Activated CD4-positive, alpha-beta T cell treated with anti-CD3 and anti-CD28 coated beads, Interleukin-2, amount 10 ng/mL, durations not matched to agents 7 days and 5 days (primary cell): ENCODE measurements at places on chromosomes 6 and 20. TPM values are rescaled to one million over a fixed set of nuclear protein-coding genes. Genes with fewer than 3 reads are reported as not detected.

FAM162B gene
- not detected for total RNA-seq

COL21A1 gene
- not detected for total RNA-seq

SNPH gene
- 8.4 TPM for total RNA-seq

SEMG1 gene
- not detected for total RNA-seq

GGTLC1 gene
- not detected for total RNA-seq

LCA5 gene
- 0.25 TPM for total RNA-seq

CD40 gene
- total RNA-seq: 1.5 TPM

SIRPB1 gene
- total RNA-seq: 4.5 TPM

C6orf132 gene
- not detected for total RNA-seq

RNF217 gene
- total RNA-seq: 1.1 TPM

TRDN gene
- total RNA-seq: not detected

C6orf58 gene
- not detected for total RNA-seq

MICB gene
- total RNA-seq: 54.2 TPM

DNA sequence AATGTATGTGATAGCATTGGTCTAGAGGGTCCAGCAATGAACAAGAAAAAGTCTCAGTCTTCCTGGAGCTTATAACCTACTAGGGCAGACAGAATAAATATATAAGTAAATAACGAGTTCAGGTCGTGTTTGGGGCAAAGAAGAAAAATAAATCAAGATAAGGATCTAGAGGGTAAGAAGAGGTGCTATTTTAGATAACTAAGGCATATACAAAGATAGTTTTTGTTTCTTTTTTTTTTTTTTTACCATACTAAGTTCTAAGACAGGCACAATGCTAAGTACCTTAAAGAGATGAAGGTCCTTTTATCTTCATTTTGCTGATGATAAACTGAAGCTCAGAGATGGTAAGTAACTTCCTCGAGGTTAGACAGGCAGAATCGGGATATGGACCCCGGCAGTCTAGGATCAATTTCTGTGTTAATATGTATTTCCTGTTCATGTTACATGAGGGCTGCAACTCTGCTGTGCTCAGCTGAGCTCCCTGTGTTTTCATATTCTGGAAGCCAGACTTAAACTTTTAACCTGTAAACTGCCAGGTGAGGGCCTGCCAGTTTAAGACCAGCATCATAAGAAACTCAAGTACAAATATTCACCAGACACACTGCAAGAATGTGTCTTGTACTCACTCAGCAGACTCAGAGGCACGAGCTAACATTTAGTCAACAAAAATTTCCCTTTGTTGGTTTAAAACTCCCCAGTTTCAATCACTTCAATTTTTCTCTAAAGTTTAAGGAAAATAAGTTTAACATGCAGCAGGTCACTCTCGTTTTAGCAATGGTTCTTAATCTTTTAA, 23.3 kb downstream of the SESN1 start:
- DNase-seq: no peak
- H3K4me3 ChIP-seq: peak overlapping the region; percentile 17
- peaks cover 19% of the 10 kb centered on the region for H3K4me1 ChIP-seq
- H3K27ac ChIP-seq: peak overlapping the region; percentile 48
- peaks cover 5% of the 10 kb centered on the region for H3K27me3 ChIP-seq
- H3K36me3 ChIP-seq: peaks cover 2% of the 10 kb centered on the region

- DNase-seq: no peak
- H3K36me3 ChIP-seq: no peaks in the 10 kb centered on the region
- H3K27me3 ChIP-seq: no peaks in the 10 kb centered on the region
Observed at GRCh38 chr6:69064226-69064625, 429.1 kb downstream of the ADGRB3 start.

- no peak for DNase-seq
- H3K27me3 ChIP-seq: no peaks in the 10 kb centered on the region
- H3K4me1 ChIP-seq: peaks cover 66% of the 10 kb centered on the region
- H3K36me3 ChIP-seq: peaks cover 22% of the 10 kb centered on the region
- H3K27ac ChIP-seq: no peak overlapping the region
Observed at GRCh38 chr6:30820193-30820592, 64.1 kb upstream of the DDR1 start.

DNA sequence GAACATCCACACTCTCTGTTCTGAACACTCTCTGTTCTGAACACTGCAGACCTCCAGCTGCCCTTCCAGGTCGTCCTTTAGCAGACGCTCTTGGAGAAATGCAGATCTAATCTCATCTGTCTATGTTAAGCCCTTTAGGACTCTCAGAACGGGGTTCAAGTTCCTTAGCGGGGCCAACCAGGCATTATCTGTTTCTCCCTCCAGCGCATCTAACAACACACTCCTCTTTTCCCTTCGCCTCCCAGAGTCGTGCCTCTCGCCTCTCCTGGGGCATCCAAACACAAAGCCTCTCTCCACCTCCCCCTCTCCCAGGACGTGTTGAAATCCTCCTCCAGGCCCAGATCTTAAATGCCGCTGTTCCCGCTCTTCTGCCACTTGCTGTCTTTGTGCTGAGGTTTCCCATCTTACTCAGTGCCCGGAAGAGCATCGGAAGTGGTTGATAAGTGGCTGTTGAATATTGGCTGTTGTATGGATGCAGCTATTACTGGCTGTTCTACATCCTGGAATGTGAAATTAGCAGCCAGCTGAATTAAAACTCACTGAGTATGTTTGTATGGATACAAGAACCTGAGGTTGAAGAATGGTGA, 108.4 kb upstream of the GGTLC1 start:
- no peak for DNase-seq
- no peak overlapping the region for H3K4me3 ChIP-seq
- H3K36me3 ChIP-seq: no peaks in the 10 kb centered on the region

GRCh38 chr6:40440053-40440452, 147.1 kb downstream of the LRFN2 start:
- no peak overlapping the region for H3K27ac ChIP-seq
- H3K36me3 ChIP-seq: no peaks in the 10 kb centered on the region
- peaks cover 22% of the 10 kb centered on the region for H3K4me1 ChIP-seq
- DNase-seq: no peak
- H3K4me3 ChIP-seq: no peak overlapping the region
- peaks cover 3% of the 10 kb centered on the region for H3K27me3 ChIP-seq

- no peak overlapping the region for H3K4me3 ChIP-seq
- no peaks in the 10 kb centered on the region for H3K27me3 ChIP-seq
- no peak for DNase-seq
- no peak overlapping the region for H3K27ac ChIP-seq
- no peaks in the 10 kb centered on the region for H3K4me1 ChIP-seq
Observed at GRCh38 chr6:140082867-140083297, 708.4 kb upstream of the CITED2 start.

DNA sequence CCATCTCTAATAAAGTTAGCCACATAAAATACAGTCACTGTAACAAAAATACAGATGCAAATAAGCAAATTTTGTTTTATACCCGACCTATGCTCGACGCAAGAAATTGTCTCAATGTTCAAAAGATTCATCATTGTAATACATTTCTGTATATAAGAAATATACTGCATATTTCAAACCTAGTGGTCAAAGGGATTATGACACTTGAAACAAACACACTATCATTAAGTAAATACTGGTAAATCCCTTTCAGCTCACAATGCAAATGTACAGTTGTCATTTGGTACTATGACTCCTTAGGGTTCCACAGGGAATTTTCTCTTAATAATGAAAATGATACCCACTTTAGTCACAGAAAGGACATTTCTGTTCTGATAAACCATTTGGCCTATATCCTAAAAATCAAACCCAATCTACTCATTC, 2.2 kb downstream of the HIVEP2 start:
- H3K4me3 ChIP-seq: peak overlapping the region; percentile 98
- peaks cover 7% of the 10 kb centered on the region for H3K36me3 ChIP-seq
- no peaks in the 10 kb centered on the region for H3K27me3 ChIP-seq
- no peak for DNase-seq
- peaks cover 56% of the 10 kb centered on the region for H3K4me1 ChIP-seq
- H3K27ac ChIP-seq: peak overlapping the region; percentile 99

- no peak overlapping the region for H3K4me3 ChIP-seq
- H3K36me3 ChIP-seq: no peaks in the 10 kb centered on the region
- no peak for DNase-seq
Observed at GRCh38 chr20:50286609-50287008, 96.0 kb downstream of the CEBPB start.

DNA sequence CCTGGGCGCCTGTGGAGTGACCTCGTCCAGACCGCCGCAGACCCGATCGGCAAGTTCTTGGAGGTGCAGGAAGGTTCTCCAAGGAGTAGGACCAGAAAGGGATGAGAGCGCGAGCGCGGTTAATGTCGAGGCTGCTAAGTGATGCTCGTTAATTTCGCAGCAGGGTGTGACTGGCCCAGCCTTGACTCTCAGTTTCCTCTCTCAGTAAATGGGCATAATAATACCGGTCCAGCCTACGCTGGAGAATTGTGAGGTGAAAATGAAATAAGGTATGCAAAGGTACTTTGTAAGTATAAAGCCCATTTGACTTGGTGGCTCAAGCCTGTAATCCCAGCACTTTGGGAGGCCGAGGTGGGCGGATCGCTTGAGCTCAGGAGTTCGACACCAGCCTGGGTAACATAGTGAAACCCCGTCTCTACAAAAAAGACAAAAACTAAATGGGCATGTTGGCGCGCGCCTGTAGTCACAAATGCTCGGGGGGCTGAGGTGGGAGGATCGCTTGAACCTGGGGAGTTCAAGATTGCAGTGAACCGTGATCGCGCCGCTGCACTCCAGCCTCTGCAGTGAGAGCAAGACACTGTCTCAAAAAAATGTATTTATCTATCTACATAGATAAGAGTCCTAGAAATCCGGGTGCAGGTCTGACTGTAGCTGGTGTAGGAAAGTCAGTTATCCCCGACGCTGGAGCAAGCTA, 634 bp upstream of the BTBD9 start:
- peaks cover 3% of the 10 kb centered on the region for H3K36me3 ChIP-seq
- peaks cover 44% of the 10 kb centered on the region for H3K4me1 ChIP-seq
- peak overlapping the region; percentile 95 for H3K27ac ChIP-seq
- H3K4me3 ChIP-seq: peak overlapping the region; percentile 87

- DNase-seq: no peak
- H3K27me3 ChIP-seq: no peaks in the 10 kb centered on the region
- H3K4me1 ChIP-seq: no peaks in the 10 kb centered on the region
- H3K36me3 ChIP-seq: no peaks in the 10 kb centered on the region
Observed at GRCh38 chr20:8352486-8352885, 220.4 kb downstream of the PLCB1 start.

DNA sequence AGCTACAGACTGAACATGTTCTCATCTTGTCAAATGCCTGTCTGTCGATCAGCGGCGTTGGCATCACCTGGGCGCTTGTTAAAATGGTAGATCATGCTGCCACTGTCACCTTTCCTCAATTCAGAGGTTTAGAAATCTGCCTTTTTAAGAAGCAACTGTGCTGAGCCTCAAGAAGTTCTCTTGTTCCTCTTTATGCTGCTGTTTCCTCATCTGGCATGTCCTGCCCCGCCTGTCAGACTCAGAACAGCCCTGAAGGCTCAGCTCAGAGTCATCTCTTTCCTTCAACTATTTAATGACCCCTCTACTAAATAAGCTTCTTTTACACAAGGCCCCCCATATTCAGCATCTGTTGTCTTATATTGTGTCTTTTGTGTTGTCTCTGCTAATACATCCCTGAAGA, 368.2 kb downstream of the EPM2A start:
- no peaks in the 10 kb centered on the region for H3K27me3 ChIP-seq
- H3K36me3 ChIP-seq: no peaks in the 10 kb centered on the region
- H3K27ac ChIP-seq: no peak overlapping the region
- H3K4me1 ChIP-seq: peaks cover 2% of the 10 kb centered on the region
- H3K4me3 ChIP-seq: no peak overlapping the region

- no peaks in the 10 kb centered on the region for H3K36me3 ChIP-seq
- DNase-seq: no peak
- no peak overlapping the region for H3K27ac ChIP-seq
- H3K4me1 ChIP-seq: peaks cover 4% of the 10 kb centered on the region
Observed at GRCh38 chr20:39823224-39823623, 861.1 kb downstream of the DHX35 start.

DNA sequence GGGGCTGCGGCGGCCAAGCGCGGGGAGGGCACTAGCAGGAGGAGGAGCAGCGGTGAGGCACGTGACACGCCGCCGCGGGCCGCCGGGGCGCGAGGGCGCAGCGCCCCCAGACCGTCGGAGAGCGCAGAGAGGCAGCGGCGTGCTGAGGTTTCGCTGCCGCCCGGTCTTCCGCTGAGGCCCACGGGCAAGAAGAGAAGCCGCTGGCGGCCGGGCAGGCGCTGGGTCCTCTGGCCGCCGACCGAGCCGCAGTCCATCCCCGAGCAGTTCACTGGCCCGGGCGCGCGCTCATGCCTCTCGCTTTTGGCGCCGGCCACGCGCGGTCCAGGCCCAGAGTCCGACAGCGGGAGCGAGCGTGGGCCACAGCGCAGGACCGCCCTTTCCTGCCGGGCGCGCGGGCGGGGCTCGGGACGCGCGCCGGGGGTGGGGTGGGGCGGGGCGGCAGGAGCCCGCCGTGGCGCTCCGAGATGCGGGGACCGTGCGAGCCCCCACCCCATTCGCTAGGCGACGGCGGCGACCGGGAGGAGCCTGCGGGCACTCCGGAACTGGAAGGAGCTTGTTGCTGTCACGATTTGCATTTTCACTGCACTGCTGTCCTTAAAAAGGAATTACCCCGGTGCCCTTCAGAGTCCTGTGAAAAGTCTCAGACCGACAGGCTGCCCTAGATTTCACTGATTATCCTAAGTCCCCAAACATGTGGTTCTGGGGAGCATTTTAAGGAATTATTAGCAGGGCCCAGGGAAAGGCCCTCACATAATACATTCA, at the start of gene MCUR1:
Gene MCUR1, minus strand, starts transcription at position 382 of the 762 bp plus-strand sequence. Its CDS starts 128 bp downstream, at position 254.
- peak; percentile 87 for DNase-seq
- H3K36me3 ChIP-seq: peaks cover 4% of the 10 kb centered on the region
- peak within 1 kb of the TSS; percentile 88 for H3K4me3 ChIP-seq
- peak within 1 kb of the TSS; percentile 90 for H3K27ac ChIP-seq
- H3K4me1 ChIP-seq: peaks cover 29% of the 10 kb centered on the region
- peaks cover 9% of the 10 kb centered on the region for H3K27me3 ChIP-seq

DNA sequence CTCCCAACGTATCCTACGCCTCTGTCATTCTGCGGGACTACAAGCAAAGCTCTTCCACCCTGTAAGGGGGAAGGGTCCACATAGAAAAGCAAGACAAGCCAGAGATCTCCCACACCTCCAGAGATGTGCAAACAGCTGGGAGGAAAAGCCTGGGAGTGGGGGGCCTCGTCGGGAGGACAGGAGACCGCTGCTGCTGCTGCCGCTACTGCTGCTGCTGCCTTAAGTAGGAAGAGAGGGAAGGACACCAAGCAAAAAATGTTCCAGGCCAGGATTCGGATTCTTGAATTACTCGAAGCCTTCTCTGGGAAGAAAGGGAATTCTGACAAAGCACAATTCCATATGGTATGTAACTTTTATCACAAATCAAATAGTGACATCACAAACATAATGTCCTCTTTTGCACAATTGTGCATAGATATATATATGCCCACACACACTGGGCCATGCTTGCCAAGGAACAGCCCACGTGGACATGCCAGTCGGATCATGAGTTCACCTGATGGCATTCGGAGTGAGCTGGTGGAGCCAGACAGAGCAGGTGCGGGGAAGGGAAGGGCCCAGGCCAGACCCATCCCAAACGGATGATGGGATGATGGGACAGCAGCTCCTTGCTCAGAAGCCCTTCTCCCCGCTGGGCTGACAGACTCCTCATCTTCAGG, 108.8 kb upstream of the RAB32 start:
- H3K4me1 ChIP-seq: no peaks in the 10 kb centered on the region
- DNase-seq: no peak
- peaks cover 22% of the 10 kb centered on the region for H3K27me3 ChIP-seq
- H3K27ac ChIP-seq: no peak overlapping the region
- H3K36me3 ChIP-seq: no peaks in the 10 kb centered on the region
- no peak overlapping the region for H3K4me3 ChIP-seq
